ENCODE measurements at places on chromosomes 7 and 10.

- H3K36me3 ChIP-seq, result no peaks in the 10 kb centered on the region
- H3K27me3 ChIP-seq, result no peaks in the 10 kb centered on the region
- H3K4me3 ChIP-seq, result no peak overlapping the region
- no peak for DNase-seq
Observed at GRCh38 chr10:85609509-85609908, 757.1 kb downstream of the GRID1 start.

GRCh38 chr7:33048257-33048656 lies 14.3 kb downstream of the NT5C3A start:
- peaks cover 2% of the 10 kb centered on the region for H3K36me3 ChIP-seq
- DNase-seq, result no peak

GRCh38 chr7:38817526-38817925 lies 91.5 kb downstream of the VPS41 start:
- no peak for DNase-seq
- no peaks in the 10 kb centered on the region for H3K27me3 ChIP-seq
- H3K36me3 ChIP-seq, result peaks cover 16% of the 10 kb centered on the region
- no peak overlapping the region for H3K4me3 ChIP-seq

DNA sequence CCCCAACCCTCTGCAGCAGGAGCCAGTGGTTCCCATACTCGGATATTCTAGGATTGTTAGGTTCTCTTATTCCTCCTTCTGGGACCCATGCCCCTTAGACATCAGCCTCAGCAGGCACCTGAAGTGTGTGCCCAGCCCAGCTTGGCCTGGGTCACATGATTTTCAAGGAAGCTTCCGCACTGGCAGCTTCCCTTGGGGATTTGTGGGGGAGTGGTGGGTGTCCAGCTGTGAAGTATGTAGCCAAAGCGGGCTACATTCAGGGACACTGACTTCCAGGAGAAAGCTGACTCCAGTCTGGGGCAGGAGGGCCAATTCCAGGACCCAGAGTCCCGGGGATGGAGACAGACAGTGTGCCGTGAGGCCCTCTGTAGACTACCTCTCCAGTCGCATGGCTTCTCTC lies 1.3 kb downstream of the LDB1 start:
- H3K4me3 ChIP-seq, result peak overlapping the region; percentile 92
- H3K27ac ChIP-seq, result peak overlapping the region; percentile 96
- H3K27me3 ChIP-seq, result no peaks in the 10 kb centered on the region

DNA sequence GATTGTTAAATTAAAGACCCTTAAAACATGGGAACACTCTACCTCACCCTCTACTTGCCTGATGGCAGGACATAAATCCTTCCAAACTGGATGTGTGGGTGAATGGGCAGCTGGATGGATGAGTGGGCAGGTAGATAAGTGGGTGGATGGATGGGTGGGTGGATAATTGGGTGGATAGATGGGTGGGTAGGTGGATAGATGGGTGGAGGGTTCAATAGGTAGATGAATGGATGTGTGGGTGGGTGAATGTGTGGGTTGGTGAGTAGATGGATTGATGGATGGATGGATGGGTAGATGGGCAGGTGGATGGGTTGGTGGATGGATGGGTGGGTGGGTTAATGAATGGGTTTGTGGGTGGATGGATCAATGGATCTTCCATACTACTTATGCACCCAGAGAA lies 18.9 kb upstream of the FFAR4 start:
- no peak overlapping the region for H3K4me3 ChIP-seq
- H3K36me3 ChIP-seq, result no peaks in the 10 kb centered on the region
- no peak for DNase-seq
- no peak overlapping the region for H3K27ac ChIP-seq
- H3K4me1 ChIP-seq, result no peaks in the 10 kb centered on the region

Data from activated naive CD8-positive, alpha-beta T cell treated with anti-CD3 and anti-CD28 coated beads for 36 hours (primary cell).